ENCODE measurements at places on chromosomes 2 and 18.

- no peak for DNase-seq
Observed at GRCh38 chr2:165584126-165584654, 114.7 kb downstream of the CSRNP3 start.

DNA sequence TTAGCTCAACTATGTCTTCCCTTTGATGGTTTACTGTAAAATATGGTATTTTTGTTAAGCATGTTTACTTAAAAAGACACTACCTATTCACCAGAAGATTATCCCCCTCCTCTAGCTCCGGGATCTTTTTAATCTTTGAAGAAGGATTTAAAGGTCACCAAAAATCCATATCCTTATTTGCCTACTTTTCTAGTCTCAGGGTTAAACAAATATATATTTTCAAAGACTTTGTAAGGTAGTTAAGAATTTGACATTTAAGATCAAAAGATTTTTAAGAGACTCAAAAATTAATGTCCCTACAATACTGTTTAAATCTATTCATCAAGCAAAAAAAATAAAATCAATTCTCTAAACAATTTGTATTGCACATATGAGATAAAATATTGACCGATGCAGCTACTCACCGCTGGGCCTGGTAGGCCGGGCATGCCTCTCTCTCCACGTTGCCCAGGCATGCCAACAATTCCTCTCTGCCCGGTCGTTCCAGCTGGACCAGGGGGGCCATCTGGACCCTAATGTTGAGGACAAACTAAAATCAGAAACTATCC, 76.1 kb downstream of the COL3A1 start:
- DNase-seq, result no peak

DNA sequence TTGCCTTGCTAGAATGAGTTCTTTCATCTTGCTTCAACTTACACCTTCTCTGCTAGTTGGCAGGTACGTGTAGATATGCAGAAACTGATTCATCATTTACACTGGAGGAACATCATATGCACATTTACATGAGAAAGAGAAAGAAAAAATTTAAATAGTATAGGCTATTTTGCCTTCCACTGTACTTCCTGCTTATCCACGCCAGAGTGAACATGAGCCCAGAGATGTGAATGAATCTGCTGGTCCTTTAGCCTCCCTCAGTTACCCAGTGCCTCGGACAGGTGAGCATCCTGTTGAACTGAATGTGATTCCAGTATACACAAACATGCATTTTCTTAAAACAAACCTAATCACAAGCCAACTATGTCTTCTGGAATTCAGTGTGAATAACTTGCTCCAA, 83.6 kb downstream of the SESTD1 start:
- no peak for DNase-seq

GRCh38 chr2:45925026-45925425, 273.6 kb downstream of the PRKCE start:
- DNase-seq, result no peak

- DNase-seq, result no peak
Observed at GRCh38 chr2:219967247-219968245, 340.1 kb downstream of the SLC4A3 start.

DNA sequence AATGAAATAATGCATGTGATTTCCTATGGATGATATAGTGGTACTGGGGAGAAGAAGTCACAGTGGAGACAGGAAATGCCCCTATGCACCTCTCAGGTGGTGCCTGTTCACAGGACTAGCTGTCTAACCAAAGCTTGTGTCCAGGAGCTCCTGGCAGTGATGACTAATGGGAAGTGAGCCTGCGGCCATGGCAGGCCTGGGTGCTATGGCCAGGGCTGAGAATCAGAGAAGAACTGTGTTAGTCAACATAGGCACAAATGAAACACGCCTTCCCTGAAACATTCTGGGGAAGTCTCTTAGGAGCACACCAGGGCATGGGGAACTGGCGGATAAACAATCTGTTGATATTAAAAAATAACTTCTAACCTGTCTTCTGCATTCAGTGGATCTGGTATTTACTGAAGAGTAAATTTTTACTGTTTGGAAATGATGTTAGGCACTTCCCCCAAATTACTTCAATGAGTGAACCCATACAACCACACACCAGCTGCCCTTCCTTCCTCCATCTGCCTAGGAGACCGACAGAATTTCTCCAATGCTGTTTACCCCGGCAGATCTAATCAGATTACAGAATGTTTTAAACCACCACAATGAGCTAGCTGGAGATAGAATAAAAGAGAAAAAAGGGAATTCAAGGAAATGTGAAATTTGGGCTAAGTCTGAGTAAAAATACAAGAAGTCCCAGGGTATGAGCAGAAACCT, 67.4 kb downstream of the MEP1B start:
- DNase-seq, result no peak

- peak; percentile 62 for DNase-seq
Observed at GRCh38 chr2:68121873-68122679, 35.6 kb upstream of the PNO1 start.

- DNase-seq, result no peak
Observed at GRCh38 chr2:74099271-74099670, 48.4 kb downstream of the BOLA3 start.

- no peak for DNase-seq
Observed at GRCh38 chr18:77077401-77077800, 55.2 kb downstream of the MBP start.

GRCh38 chr2:140650825-140651224, 1480.0 kb downstream of the LRP1B start:
- DNase-seq, result no peak

GRCh38 chr2:109058191-109058632, 69.2 kb upstream of the EDAR start:
- no peak for DNase-seq

DNA sequence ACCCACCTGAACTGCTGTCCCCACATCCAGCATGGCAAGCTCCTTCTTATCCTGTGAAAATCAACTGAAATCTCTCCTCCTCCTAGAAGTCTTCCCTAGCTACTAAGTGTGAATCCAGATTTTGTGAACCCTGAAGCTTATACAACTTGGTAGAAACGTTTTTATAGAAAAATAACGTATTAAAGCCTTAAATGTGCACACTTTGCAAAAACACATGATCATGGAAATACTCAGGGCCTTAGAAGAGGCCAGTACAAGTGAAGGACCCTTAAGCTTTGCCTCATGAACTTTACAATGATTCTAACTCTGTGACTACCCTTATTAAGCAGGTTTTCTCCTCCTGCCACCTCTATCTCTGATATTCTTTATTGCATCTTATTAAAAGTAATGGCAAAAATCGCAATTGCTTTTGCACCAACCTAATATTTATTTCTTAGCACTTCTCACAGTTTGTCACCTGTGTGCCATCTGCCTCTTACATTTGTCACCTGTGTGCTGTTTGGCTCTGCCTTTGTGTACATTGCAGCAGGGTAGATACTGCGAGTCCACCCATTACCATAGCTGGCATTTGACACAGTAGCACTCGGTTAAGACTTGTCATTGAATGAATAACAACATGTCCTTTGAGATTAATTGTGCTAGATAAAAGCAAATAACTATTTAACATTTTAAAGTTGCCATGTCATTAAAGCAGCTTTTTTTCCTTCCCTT, 42.2 kb downstream of the FRZB start:
- DNase-seq, result no peak

- no peak for DNase-seq
Observed at GRCh38 chr2:241985986-241986329, 116.4 kb downstream of the RTP5 start.

- no peak for DNase-seq
Observed at GRCh38 chr18:58447402-58448095, 181.3 kb downstream of the ALPK2 start.

DNA sequence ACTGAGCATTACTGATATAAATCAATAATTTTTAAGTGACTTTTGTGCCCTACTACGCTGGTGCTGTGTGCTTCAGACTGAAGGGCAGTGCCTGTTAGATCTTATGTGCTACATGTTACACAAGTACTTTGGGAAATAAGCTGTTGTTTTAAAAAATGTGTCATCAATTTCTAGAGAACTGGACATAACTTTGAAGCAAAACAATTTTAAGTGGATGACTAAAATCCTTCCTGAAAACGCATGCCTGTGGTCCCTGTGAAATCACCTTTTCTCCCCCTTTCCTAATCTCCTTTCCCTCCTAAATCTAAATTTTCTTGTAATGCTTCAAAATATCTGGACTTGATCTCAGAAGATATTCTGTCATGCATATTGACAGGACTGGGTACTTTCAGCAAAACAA, 7.1 kb upstream of the IL1RL1 start:
- DNase-seq, result no peak

DNA sequence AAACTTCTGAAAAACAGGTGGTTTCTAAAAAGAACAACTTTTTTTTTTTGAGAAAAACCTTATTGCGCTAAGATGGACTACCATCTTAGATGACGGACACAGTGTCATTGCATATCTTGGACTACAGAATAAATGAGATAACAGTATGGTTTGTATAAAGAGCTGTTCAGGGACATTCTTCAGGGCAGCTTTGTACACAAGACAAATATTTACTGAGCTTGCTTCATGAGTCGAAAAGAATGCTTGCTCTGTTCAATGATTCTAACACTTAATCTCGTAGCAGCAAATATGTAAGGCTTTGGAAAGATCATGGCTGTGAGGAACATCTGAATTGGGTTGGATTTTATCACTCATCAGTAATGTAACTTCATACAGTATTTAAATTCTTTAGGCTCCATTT, 282.5 kb upstream of the CWC22 start:
- no peak for DNase-seq

DNA sequence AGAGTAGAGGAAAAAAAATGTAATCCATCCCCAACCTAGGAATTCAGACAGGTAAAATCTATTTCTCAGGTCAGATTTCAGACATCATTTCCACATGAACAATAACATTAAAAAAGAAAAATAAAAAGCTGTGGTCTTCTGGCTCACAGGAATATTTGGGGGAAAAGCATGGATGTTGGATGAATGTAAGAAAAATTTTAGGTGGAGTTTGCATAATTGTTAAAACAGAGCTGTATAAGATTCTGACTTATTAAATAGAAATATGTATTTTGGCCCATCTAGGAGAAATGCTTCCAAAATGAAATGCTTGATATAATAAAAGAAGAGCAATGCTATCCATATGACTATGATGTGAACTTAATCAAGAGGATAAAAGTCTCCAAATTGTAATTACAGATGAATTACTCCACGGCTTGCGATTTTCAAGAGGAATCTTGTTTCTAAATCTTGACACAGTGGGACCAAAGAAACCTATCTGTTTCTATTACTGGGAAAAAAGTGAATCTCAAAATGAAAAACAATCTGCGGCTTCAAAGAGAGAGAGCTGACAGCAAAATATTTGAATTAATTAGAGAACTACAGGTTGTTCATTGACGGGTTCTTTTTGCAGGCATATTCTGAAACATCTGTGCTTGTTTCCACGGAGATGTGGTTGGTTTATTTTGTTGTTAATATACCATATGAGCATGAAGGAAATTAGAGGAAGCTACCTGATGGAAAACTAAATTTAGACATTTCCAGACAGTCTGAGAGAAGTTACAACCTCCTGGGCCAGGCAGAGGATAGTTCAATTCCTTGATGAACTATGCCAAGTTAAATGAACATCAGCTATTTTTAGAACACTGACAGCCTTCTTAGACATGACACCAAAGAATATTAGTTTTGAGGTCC, 468.7 kb downstream of the PID1 start:
- no peak for DNase-seq
